ENCODE measurements at places on chromosomes 7 and 10.

DNA sequence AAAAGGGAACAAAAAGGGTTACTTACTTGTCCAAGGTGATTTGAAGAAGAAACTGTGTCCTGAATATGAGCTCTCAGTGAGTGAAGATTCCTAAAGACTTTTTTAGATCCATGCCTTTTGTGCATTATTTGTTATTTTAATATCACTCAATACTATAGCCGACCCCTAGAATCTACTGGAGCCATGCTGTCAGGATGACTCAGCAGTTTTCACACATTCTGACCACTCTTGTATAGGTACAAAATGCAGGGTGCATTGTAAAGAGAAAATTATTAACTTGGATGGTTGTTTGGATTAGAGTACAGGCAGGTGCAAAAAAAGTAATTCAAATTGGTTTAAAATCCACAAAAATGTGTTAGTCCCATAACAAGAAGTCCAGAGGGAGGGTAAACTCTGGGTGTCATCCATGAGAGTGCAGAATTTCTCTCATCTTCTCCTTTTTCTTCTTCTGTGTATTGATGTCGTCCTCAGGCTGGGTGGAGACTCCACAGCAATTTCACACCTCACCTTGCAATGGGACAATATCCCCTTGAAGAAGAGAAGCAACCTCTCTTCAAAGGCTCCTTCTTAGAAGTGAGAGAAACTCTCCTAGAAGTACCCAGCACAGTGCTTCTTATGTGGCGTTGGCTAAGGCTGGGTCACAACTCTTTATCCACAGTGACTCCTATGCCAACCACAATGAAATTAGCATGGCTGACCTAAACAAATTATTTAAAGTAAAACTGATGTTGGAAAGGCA is 75.6 kb downstream of the AKR1C4 start:
- no peak for DNase-seq

- DNase-seq = peak; percentile 79
These were observed 75.5 kb downstream of the PAPSS2 start for GRCh38 chr10:87734987-87735827.

GRCh38 chr7:83410989-83411591 is 237.8 kb downstream of the SEMA3E start:
- peak; percentile 81 for DNase-seq

- DNase-seq = peak; percentile 75
These were observed 643.1 kb downstream of the PARD3 start for GRCh38 chr10:34171957-34172527.

DNA sequence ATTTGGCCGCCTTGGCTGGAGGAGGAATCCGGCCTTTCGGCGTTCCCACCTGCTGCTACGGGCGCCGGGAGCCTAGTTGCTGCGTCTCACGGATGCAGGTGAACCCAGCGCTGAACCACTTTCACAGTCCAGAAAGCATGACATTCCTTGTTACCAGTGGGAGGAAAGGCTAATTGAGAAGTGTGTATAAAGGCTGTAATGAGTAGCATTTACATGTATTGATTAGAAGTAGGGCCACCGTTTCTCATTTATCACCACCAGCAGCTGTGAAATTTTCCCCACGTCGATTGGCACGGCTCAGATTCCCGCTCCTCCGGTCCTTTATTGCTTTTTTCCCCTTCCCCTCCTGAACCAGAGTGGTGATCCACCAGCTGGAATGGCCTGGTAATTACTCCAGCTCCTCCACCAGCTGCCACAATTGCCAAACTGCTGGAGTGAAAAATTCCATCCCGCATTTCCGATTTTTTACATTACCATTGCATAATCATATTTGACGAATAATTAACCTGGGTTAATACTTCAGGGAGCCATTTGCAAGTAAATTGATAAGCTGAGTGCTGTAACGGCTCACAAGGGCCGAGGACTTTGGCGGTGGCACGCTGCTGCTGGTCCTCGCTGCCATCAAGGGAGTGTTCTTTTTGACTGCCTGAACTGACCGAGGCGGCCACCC is 153.3 kb downstream of the POU6F2 start:
- DNase-seq = peak; percentile 81

- peak; percentile 86 for DNase-seq
These were observed 7.8 kb downstream of the NPS start for GRCh38 chr10:127556916-127557315.

- no peak for DNase-seq
These were observed 58.8 kb downstream of the TMEM178B start for GRCh38 chr7:141132671-141133070.

GRCh38 chr10:130553826-130554225 is 417.6 kb downstream of the GLRX3 start:
- no peak for DNase-seq

DNA sequence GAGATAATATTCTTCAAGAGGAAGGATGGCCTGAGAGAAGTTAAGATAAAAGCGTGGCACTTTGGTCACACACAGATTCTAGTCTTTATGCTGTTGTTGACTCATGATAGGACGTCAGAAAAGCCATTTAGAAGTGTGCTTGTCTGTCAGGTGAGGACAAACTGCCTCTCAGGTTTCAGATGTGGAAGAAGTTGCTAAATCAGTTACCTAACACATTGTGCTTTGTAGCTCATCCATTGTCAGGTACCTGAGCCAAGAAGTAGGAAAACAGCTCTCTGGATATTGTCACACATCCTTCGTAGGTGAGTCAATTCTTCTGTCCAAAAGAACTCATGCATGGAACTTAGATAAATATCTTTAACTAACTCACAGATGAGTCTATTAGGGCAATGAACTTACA is 49.5 kb upstream of the PHYHIPL start:
- DNase-seq = no peak

- DNase-seq = peak; percentile 99
These were observed at the start of gene GOT1 for GRCh38 chr10:99430451-99431189. Gene GOT1 (minus strand): TSS chr10:99430624. CDS start chr10:99430565, 59 bp downstream.

DNA sequence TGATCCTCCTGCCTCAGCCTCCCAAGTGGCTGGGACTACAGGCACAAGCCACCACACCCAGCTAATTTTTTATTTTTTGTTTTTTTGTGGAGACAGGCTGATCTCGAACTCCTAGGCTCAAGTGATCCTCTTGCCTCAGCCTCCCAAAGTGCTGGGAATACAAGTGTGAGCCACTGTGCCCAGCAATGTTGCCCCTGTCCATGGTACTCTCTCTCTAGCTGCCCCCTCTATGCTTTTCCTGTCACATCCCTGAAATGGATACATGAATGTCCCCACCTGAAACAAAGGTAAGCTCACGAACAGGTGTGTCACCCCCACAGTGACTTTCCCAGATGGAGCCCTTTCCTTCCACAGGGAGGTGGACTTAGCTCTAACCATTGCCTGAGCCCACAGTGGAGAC is 141.1 kb upstream of the MGMT start:
- no peak for DNase-seq

DNA sequence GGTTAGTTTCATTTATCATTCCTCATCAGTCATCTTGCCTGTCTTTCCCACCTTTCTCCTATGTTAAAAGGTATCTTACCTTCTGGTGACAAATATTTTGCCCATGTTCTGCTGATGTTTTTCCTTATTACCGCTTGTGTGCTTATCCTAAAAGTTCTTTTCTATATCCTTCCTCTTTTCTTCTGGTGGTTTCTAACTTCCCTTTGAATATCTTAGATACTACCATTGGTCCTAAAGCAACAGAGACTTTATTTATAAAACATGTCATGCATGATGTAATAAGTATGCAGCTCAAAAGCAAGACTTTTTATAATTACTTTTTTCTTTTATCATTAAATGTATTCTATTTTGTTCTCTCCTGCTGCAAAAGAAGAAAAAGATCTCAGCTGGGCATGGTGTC is 24.8 kb downstream of the TBC1D12 start:
- no peak for DNase-seq

- DNase-seq = peak; percentile 28
These were observed 88.2 kb upstream of the SEMA3C start for GRCh38 chr7:81007051-81007450.

- DNase-seq = no peak
These were observed 108.9 kb upstream of the LYZL2 start for GRCh38 chr10:30738416-30738815.

GRCh38 chr7:101365956-101366355 is 3.3 kb downstream of the COL26A1 start:
- DNase-seq = no peak

GRCh38 chr7:130921391-130922180 is 187.6 kb upstream of the KLF14 start:
- DNase-seq = peak; percentile 95

GRCh38 chr10:100043796-100044195 is 34.0 kb upstream of the DNMBP start:
- no peak for DNase-seq

DNA sequence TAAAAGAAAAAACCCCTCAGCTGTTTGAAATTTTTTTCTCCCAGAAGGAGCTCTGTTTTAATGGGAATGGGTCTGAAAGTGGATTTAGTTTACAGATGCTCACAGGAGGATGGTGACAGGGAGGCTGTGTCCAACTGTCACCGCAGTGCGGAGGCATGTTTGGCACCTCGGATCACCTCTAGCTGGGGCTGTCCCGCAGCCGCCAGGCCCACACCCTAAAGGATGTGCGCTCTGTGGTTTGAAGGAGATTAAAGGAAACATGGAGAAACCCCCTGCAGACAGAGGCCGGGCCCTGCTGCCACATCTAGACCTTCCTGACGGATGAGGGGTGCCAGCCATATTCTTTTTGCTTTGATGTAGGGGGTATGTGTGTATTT is 160.6 kb downstream of the DNAJB6 start:
- no peak for DNase-seq

- peak; percentile 45 for DNase-seq
These were observed 77.9 kb downstream of the GRB10 start for GRCh38 chr7:50704844-50705243.

DNA sequence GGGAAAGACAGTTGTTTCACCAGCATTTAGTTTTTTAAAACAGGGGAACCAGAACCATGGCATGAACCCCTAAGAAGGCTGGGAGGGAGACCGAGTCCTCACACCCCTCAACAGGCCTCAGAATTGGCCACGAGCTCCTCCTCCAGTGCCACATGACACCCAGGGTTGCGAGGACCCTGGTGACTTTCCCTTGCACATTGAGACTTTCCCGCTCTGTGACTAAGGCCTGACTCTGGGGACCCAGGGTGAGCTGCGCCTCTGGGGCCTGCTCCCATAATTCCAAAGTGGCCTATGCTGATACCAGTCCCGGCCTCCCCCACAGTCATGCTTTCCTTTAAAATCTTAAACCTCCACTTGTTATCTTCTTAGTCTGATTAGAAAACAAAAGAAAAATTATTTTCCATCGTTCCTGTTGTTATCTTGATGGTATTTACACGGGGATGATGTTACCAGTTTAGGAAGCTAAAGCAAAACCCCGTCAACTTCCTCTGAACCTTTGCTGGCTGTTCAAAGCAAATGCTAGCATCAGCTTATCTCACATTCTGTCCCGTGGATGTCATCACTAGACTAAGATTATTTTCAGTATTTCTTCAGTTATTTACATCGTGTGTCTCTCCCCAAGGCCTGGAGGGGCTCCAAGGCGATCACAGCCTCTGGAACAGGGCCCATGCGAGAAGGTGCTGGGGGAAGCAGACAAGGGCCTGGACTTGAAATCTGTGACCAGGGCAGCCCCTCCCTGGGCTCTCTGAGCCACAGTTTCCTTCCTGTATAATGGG is 42.1 kb downstream of the FAM53B start:
- DNase-seq = no peak

DNA sequence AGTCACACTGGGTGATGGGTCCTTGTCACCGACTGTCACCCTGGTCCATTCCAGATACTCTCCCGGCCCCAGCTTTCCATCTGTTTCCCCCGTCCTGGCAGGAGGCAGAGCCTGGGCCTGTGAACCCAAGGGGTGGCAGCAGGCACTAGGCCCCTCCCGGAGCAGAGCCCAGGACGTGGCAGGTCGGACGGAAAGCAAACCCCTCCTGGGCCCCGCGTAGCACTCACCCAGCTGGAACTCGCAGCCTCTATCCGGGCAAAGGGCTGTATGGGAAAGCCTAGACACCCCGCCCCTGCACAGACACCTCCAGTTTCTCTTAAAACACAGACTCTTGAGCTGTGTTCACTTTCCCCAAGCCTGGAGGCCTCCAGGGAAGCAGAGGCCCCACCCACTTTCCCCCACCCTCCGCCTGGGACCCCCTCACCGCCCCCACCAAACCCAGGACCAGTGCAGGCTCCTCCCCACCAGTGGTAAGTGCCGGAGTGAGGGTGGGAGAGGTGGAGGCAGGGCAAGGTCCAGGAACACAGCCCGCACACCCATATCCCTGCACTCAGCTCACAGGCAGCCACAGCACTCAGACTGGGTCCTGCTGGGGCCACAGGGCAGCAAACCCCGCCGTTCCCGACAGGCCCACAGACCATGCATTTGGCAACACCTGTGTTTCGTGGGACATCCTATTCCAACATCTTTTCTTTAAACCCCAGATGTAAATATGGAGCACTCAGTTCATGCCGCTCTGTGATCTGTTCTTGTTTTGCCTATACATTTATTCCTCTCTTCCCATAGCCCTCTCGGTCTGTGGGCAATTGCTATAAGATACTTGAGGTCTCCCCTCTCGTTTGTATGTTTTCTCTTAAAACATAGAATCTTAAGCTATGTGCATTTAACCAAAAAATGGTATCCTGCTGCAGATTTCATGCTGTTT is 98.2 kb upstream of the PDGFA start:
- no peak for DNase-seq

GRCh38 chr10:7412237-7412927 is 1.5 kb upstream of the SFMBT2 start:
- DNase-seq = peak; percentile 87

- DNase-seq = no peak
These were observed 347.3 kb downstream of the ARL4A start for GRCh38 chr7:13034693-13035092.

DNA sequence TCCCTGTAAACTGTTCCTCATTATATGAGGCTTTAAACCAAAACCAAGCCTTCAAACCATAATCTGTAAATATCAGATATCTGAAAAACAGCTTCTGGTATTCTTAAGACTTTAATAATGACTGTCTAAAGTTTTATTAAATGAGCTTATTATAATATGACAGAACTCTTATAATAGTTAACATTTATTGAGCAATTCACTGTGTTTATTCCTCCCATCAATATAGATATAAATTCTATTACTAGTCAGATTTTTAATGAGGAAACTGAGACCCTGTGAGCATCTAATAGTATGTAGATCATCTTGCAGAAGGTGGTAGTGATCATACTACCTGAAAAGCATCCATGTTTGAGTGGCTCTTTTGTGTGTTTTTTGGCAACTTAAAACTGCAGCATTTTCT is 45.1 kb downstream of the KIF11 start:
- no peak for DNase-seq

GRCh38 chr7:138898802-138899201 is 82.4 kb downstream of the KIAA1549 start:
- DNase-seq = no peak

- DNase-seq = no peak
These were observed 71.9 kb upstream of the ADARB2 start for GRCh38 chr10:1809139-1809741.

GRCh38 chr7:21353388-21353780 is 74.5 kb upstream of the SP4 start:
- no peak for DNase-seq

- DNase-seq = no peak
These were observed 209.3 kb upstream of the KMT2E start for GRCh38 chr7:104804696-104805095.

- peak; percentile 45 for DNase-seq
These were observed 52.6 kb downstream of the CACNA2D1 start for GRCh38 chr7:82390936-82391335.
